ENCODE measurements at places on chromosomes 3 and 15.

DNA sequence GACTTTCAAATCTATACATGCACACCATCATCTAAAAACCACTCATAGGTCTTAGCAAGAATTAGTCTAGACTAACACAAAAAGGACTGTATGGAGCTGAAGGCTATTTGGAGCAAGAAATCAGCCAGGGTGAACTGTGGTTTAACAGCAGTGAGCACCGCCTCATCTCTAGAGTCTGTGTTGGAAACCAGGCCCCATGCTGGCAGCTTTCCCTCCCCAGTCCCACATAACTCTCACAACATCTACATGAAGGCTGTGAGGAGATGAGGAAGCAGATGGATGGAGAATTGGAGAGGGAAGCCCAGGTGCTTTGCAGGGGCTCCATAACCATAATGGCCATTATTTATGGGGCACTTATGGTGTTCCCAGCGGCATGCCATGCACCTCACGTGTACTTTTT lies 133.2 kb upstream of the TOPAZ1 start:
- DNase-seq: no peak

DNA sequence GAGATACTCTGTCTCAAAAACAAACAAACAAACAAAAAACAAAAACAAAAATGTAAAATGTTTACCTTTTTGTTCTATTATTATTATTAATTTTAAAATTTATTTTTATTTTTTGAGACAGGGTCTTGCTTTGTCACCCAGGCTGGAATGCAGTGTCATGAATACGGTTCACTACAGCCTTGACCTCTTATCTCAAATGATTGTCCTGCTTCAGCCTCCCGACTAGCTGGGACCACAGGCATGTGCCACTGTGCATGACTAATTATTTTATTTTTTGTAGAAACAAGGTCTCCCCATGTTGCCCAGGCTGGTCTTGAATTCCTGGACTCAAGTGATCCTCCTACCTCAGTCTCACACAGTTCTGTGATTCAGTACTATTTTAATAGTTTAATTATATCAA lies 5.7 kb upstream of the SLC25A26 start:
- DNase-seq: no peak

DNA sequence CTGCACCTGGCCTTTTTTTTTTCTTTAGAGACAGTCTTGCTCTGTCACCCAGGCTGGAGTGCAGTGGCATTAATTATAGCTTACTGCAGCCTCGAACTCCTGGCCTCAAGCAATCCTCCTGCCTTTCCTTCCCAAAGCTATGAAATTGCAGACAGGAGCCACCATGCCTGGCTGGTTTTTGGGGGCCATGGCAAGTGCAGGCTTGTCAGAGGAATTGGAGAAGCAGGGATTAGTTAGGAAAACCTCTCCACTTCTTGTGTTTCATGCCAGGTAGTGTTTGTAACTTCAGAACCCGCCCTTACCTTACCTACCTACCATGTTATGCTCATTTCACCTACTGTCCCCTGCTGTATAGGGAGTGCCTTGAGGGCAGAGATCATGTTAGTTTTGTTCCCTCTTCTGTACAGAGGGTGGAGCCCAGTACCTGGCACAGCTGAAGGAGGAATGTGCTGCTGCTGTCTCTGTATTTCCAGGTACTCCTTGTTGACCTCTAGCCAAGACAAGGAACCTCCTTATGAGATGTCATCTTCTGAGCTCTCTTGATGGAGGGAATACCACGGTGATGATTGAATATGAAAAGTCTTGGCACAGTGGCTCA lies 43.8 kb downstream of the TRAK1 start:
- DNase-seq: no peak

DNA sequence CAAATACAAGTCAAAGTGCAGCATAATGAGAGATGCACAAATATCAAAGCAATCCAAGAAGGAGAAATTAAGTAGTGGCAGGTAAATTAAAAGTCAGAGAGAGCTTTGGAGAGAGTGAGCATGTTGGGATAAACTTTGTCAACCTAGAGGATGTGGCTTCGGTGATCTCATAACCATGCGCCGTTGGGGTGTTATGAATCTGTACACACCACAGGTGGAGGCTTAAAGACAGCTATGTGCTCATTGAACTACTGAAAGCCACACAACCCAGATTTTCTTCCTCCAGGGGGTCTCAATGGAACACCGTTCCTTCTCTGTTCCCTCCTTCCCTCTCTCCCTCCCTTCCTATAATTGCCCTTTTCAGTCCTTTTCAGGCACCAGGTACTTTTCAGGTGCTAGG lies 52.0 kb downstream of the SUCNR1 start:
- DNase-seq: no peak

- DNase-seq: no peak
These were observed 21.8 kb upstream of the KLHL24 start for GRCh38 chr3:183613366-183614285.

All from substantia nigra (tissue), 51 donors.